ENCODE measurements at places on chromosomes 5 and 9.

- DNase-seq = peak; percentile 84
Measured at GRCh38 chr5:98483301-98483685, 290.2 kb upstream of the RGMB start.

GRCh38 chr5:155406815-155407214, 393.3 kb downstream of the KIF4B start:
- no peak for DNase-seq

DNA sequence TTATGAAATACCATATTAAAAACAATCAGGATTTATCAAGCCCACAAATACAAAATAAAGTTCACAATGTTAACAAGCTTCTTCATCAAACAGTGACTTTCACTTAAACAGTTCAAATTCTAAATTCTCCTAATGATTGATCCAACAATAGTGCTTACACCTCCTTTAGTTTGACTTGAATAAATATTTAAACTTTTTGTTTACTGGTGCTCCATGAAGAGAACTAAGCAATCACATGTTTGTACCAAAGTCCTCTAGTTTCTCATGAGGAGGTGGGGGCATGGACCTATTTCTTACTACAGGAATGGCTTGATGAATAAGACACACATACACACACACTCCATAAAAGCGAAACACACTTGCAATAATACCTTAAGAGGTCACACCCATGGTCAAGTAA, 95.8 kb downstream of the RAPGEF6 start:
- no peak for DNase-seq

DNA sequence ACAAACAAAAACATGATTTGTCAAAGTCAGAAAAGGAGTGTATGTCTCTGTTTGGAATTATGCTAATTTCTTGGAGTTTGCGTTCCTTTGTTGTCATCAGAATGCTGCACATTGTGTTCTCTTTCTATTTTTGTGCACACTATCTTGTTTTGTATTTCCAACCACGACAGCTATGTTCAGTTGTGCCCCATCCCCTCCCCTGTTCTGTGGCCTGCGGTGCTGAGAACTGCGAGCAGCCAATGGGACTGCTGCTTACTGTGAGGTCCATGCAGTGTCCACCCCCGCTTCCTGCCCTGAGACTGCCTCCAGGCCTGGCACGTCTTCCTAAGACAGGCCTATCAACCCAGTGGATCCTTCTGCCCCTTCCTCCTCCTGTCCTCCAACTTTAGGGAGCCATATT, 76.8 kb downstream of the PALM2AKAP2 start:
- no peak for DNase-seq

- peak; percentile 55 for DNase-seq
Measured at GRCh38 chr9:115289757-115290208, 171.8 kb upstream of the TNC start.

DNA sequence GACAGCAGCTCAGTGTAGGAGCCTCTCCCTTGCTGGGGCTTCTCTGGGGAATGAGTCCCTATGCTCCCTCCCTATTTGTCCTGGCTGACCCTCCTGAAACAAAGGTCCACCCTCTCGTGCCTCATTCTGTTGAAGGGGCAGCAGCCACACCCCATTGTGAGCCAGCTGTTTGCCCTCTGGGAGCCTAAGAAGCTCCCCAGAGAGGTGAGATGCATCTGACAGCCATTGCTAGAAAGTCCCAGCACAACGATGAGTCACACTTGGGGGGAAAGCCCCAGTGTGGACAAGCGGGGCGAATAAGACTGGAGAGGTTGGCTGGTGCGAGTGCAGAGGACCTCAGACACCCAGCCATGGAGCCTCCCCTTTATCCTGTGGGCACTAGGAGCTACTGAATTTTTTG, 101.4 kb downstream of the PPARGC1B start:
- DNase-seq = peak; percentile 22

DNA sequence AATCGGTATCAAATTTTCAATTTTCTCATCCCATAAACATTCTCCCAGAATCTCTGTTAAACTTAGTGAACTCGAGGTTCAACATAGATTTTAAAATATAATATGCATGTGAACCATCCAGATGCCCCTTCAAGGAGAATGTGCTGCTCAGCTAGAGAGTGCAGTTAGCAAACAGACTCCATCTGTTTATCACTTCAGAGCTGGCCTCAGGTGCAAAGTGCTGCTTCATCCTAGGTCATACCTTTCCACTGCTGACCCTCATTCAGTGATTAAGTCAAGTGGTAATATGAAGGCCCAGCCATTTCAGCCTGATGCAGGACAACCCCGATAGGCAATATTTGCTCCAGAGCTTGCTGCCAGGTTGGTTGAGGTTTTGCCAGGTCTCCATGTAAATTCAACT, 339.0 kb upstream of the POU5F2 start:
- no peak for DNase-seq

DNA sequence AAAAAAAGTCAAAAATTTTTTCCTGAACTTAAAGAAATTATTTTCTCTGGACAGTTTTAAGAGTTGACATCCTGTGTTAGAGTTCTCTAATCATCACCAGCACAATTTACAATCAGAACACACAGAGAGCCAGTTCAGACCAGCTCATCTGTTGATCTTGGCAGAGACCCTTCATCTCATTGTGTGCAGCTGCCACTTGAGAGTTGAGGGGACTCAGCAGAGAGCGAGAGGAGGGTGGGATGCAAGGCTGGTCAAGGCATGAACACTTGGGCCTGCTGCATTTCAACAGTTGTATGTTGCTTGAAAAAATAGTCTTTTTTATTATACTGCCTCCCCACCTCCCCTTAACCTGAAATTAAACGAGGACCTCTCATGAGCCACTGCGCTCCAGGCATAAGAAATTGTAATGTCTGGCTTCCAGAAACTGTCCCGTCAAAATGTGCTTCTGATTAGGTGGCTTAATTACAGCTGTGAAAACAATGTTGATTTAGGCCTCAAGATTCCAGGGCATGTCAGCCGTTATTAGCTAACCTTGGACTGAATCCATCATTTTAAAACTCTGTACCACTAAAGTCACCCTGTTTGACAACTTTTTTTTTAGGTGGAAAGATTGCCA, 383.6 kb downstream of the CCDC171 start:
- peak; percentile 63 for DNase-seq

DNA sequence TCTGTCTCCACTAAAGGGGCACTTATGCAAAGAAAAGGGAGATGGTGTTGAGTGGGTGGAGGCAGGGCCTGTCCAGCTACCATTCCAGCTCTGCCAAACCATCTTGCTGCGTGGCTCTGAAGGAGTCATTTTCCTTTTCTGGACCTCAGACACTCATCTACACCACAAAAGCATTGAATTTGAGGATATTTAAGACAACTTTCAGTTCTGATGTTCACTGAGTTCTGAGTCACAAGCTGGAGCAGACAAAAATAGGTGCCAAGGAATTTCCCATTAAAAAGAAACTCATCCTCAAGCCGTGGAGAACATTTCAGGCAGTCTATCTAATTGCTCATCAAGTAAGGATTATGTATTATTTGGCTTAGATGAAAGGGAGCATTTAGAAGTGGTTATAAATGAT, 195.0 kb upstream of the TBC1D2 start:
- peak; percentile 21 for DNase-seq

GRCh38 chr9:92353051-92353450, 27.3 kb downstream of the CENPP start:
- DNase-seq = no peak

GRCh38 chr9:120032639-120033038, 547.3 kb downstream of the CDK5RAP2 start:
- DNase-seq = no peak

GRCh38 chr5:21181609-21182125, 1193.7 kb upstream of the CDH18 start:
- DNase-seq = no peak

GRCh38 chr9:124257844-124258606, at the start of gene NEK6:
Gene NEK6, plus strand, starts transcription at chr9:124257949. Its CDS starts 44,016 bp downstream, at chr9:124301965.
- peak; percentile 65 for DNase-seq

GRCh38 chr5:154901913-154902312, 36.1 kb downstream of the GEMIN5 start:
- DNase-seq = no peak

- DNase-seq = no peak
Measured at GRCh38 chr5:95605786-95606185, 14.1 kb upstream of the GPR150 start.

DNA sequence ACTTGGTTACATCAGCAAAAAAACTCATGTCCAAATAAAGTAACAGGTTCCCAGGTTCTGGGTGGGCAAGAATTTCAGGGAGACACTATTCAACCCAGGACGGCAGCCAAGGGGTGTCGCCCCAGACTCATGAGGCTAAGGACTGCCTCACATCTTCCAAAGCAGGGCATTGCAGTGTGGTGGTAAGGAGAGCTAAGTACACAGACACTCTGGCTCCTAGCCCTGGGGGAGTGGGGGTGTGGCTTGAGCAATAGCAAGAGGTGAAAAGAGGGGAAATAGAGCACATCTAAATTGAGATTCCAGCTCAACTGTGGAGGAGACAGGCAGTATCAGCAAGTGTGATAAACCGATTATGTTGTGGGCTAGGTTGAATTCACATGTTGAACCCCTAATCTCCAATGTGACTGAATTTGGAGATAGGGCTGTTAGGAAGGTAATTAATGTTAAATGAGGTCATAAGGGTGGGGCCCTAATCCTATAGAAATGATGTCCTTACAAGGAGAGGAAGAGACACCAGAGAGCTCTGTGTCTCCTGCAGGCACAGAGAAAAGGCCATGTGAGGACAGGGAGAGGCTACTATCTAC, 49.9 kb upstream of the MARCHF11 start:
- DNase-seq = no peak

DNA sequence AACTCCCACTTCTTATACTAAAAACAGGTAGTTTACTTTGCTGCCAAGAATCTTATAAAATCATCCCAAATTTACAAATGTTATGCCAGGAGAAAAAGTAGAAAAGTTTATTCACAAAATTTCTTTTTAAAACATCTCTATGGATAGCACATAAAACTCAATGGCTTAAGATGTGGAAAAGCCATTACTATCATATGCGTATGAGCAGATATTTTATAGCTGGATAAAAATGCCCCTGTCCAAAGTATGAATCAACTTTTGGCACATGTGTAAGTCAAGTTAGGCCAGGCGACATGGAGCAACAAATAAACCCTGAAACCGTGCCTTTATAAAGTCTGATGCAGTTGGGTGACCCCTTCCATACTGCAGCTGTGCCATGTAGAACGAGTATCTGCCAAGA, 38.6 kb upstream of the FBP1 start:
- DNase-seq = peak; percentile 39

- peak; percentile 90 for DNase-seq
Measured at GRCh38 chr9:4297151-4297785, 2.6 kb downstream of the GLIS3 start.

DNA sequence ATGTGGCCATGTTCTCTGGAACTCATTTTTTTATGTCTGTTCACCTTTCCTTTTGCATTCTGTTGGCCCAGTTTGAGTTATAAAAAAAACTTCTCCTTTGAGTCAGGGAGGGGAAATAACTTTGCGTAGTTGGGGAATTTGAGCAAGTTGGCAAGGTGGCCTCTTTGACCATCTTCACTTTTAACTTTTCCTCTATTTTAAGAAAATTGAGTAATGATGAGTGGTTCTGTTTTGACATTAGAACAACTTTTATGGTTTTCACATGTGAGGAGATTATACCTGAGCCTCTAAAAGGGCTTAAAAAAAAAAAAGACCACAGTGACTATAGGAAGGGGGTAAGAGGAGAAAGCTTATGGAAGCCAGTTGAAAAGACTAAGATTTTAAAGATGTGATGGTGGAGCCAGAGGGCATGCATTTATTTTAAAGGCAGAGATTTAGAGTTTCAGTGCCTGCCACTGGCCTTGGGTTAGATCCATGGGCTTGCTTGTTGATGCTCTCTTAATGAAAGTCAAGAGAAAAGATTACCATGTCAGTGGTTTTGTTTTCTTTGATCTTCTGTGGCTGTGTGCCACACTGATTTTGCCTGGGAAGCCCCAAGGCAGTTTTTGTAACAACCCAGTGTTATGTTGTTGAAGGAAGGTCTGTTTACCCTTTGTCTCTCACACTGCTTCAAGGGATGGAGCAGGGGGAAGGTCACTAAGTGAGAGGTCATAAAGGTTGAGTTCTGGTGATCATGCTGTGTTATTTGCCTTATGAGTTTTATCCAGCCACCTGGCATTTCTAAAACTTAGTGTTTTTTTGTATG, 219.7 kb upstream of the CD180 start:
- no peak for DNase-seq

DNA sequence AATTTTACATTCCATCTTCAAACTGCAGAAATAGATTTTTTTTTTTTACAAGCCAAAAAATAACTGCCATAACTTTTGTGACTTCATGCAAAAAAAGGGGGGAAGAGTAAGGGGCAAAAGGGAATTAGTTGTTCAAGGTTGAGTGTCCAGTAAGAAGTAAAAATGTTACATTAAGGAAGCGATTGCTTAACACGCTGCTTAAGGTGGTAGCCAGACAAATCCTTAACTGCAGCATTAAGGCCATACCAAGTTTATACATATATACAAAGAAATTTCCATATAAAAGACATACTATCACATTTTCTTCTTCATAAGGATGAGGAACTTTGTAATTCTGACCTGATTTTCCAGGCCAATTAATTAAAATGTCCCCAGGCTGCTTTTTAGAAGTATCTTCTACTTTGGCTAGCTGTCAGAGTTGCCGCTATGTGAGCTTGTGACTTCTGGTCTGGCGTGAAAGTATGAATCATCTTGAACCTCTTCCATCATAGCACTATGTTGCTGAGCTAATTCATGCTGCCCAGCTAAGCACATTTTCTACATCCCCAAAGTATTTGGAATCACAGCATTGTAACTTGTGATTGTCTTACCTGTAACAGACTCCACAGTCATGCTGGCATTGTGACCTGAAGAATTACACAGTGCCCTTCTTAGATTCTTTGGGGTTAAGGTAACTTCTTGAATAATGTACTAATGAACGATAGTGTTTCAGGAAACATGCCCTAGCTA, 40.0 kb downstream of the G3BP1 start:
- DNase-seq = peak; percentile 80

DNA sequence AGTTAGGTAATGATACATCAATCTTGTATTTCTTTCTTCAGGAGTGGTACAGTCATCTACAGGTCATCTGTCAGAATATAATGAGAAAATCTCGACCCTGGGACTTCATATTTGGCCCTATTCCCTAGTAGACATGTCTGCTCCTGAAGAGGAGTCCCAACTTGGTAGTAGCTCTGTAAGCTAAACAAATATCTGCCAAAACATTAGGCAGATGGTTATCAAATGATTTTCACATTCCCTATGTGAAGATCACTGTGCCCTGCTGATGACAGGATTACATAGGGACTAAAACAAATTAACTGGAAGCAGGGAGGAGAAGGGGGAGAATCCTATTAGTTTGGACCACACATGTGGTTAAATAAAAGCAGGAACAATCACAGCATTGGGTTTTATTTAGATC, 138.6 kb upstream of the NFIB start:
- DNase-seq = no peak

DNA sequence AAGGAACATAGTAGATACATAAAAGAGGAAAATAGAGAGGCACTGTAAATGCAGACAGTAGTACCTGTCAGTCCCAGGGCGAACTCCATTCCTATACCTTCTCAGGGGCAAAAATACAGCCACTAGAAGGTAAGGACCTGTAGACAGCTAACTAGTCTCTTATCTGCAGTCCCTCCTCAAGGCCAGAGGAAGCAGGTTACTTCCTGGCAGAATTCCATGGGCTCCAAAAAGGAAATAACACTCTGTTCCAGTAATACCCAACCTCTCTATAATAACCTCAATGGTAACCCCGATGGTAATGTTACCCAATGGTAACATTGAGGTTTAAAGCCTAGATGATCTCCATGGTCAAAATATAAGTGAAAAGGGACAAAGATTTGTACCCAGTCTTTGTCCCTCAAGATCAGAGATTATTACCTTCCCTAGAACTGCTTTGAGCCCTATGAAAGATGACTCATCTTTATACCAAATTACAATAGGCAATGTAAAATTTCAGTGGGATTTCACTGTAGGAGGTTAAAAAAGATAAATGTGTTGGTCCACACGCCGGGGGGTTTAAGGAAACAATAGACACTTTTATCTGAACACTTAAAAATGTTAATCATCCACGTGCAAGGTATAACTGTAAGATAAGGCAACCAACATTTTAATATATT, 113.0 kb downstream of the DENND1A start:
- no peak for DNase-seq
